ENCODE measurements at places on chromosomes 2 and 18.

DNA sequence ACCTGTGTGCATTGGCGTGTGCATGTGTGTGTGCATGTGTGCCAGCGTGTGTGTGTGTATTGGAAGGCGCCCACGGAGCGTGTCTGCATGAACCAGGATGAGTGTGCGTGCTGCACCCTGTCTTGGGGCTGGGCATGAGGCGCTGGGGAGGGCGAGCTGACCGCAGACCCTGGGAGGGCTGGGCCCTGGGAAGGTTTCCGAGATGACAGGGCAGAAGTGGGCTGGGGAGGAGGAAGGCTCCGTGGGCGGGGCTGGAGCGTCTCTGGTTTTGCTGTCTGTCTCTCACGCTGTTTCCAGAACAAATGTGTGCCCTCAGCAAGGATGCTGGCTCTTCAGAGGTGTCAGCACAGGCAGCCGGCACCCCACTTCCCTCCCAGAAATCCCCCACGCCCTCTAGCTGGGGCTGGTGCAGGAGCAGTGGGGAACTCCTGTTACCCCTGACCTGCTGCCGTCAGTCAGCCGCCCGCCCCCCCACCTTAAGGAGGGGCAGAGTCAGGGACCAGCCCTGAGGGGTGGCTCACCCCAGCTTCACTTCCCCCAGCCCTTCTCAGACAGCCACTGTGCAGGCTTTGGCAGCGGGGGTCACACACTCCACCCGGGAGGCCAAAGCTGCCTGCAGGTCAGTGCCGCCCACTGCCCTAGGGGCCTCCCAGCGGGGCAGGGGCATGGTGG lies at the start of gene GPR35:
GPR35 (plus strand) TSS at position 531 of the 672 bp plus-strand sequence. CDS start 4,473 bp downstream, outside the sequence.
- H3K27ac ChIP-seq = peak within 1 kb of the TSS; percentile 79
- no peaks in the 10 kb centered on the region for H3K36me3 ChIP-seq
- peaks cover 57% of the 10 kb centered on the region for H3K4me1 ChIP-seq
- H3K27me3 ChIP-seq = no peaks in the 10 kb centered on the region
- H3K4me3 ChIP-seq = peak within 1 kb of the TSS; percentile 74
- DNase-seq = peak; percentile 86

GRCh38 chr2:109318150-109318948 lies 189.3 kb downstream of the SH3RF3 start:
- no peak for DNase-seq
- no peak overlapping the region for H3K27ac ChIP-seq
- no peak overlapping the region for H3K4me3 ChIP-seq

- no peaks in the 10 kb centered on the region for H3K4me1 ChIP-seq
- no peak overlapping the region for H3K27ac ChIP-seq
- H3K4me3 ChIP-seq = no peak overlapping the region
- no peaks in the 10 kb centered on the region for H3K36me3 ChIP-seq
- DNase-seq = no peak
- peaks cover 15% of the 10 kb centered on the region for H3K27me3 ChIP-seq
Measured at GRCh38 chr2:173513107-173513727, 158.5 kb downstream of the CDCA7 start.

GRCh38 chr2:25226827-25227226 lies 58.4 kb upstream of the POMC start:
- no peak for DNase-seq
- no peak overlapping the region for H3K27ac ChIP-seq
- H3K4me1 ChIP-seq = peaks cover 22% of the 10 kb centered on the region
- no peak overlapping the region for H3K4me3 ChIP-seq
- H3K36me3 ChIP-seq = no peaks in the 10 kb centered on the region

DNA sequence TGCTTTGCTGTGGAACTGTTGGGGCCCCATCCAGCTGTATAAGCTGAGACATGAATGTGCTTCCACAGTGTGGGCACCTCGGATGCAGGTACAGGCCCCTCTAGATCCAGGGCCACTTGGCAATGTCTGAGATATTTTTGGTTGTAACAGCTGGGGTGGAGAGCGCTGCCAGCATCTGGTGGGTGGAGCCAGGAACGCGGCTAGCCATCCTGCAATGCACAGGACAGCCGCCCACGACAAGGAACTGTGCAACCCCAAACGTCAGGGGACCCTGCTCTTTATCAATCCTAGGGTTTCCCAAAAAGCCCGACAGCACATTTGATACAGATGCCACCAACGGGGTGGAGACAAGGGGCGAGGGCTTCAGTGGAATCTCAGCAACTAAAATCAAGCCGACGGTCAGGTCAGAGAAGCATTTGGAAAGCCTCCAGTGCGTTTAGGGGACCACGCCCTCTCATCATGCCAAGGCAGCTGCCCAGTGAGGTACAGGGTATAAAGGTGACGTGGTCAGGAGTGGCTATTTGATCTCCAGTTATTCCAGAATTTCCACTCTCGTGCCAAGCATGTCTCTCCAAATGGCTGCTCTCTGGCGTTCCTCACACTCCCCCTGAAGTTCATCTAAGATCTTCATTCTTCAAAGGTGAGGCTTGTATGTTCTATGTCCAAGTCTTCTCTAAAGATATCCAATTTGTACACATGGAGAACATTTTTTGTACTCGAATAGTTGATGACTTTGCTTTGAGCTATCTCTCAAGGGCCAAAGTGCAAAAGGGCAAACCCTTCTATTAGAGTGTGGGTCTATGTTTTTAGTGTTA lies 55.7 kb downstream of the LRRFIP1 start:
- H3K4me3 ChIP-seq = no peak overlapping the region
- no peak for DNase-seq
- H3K27ac ChIP-seq = no peak overlapping the region
- H3K4me1 ChIP-seq = peaks cover 27% of the 10 kb centered on the region

- peaks cover 4% of the 10 kb centered on the region for H3K27me3 ChIP-seq
- H3K4me1 ChIP-seq = no peaks in the 10 kb centered on the region
- H3K36me3 ChIP-seq = no peaks in the 10 kb centered on the region
- no peak overlapping the region for H3K4me3 ChIP-seq
- H3K27ac ChIP-seq = no peak overlapping the region
- DNase-seq = no peak
Measured at GRCh38 chr2:22902180-22902550, 482.8 kb upstream of the KLHL29 start.

DNA sequence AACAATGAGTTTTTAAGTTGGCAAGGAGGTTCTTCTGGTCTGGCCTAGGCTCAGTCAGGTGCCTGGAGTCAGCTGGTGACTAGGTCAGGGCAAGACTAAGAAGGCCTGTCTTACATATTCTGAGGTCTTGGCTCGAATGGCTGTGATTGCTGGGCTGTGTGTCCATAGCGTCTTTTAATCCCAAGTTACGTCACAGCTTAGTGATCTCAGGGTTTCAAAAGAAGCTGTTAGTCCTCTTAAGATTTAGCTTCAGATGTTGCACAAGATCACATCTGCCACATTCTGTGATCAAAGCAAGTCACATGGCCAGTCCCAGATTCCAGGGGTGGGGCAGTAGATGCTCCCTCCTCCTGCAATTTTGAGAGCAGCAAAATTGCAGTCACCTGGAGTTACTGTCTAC lies 61.3 kb downstream of the PKP4 start:
- H3K36me3 ChIP-seq = peaks cover 11% of the 10 kb centered on the region
- no peaks in the 10 kb centered on the region for H3K27me3 ChIP-seq
- H3K4me1 ChIP-seq = peaks cover 4% of the 10 kb centered on the region
- H3K4me3 ChIP-seq = no peak overlapping the region
- no peak for DNase-seq

- peaks cover 1% of the 10 kb centered on the region for H3K4me1 ChIP-seq
- H3K36me3 ChIP-seq = no peaks in the 10 kb centered on the region
- no peak overlapping the region for H3K27ac ChIP-seq
- no peak for DNase-seq
Measured at GRCh38 chr18:9428301-9428706, 47.0 kb upstream of the RALBP1 start.

- DNase-seq = no peak
- H3K36me3 ChIP-seq = peaks cover 11% of the 10 kb centered on the region
- H3K4me3 ChIP-seq = peak overlapping the region; percentile 94
- peak overlapping the region; percentile 85 for H3K27ac ChIP-seq
- no peaks in the 10 kb centered on the region for H3K27me3 ChIP-seq
- H3K4me1 ChIP-seq = peaks cover 77% of the 10 kb centered on the region
Measured at GRCh38 chr18:24015639-24016631, 1.4 kb downstream of the TTC39C start.

- H3K27ac ChIP-seq = no peak overlapping the region
- H3K36me3 ChIP-seq = peaks cover 4% of the 10 kb centered on the region
- H3K4me3 ChIP-seq = no peak overlapping the region
Measured at GRCh38 chr2:156489195-156489594, 53.0 kb downstream of the GPD2 start.

- no peak for DNase-seq
- no peaks in the 10 kb centered on the region for H3K36me3 ChIP-seq
- H3K4me3 ChIP-seq = no peak overlapping the region
Measured at GRCh38 chr2:46887028-46887885, 28.3 kb downstream of the MCFD2 start.

DNA sequence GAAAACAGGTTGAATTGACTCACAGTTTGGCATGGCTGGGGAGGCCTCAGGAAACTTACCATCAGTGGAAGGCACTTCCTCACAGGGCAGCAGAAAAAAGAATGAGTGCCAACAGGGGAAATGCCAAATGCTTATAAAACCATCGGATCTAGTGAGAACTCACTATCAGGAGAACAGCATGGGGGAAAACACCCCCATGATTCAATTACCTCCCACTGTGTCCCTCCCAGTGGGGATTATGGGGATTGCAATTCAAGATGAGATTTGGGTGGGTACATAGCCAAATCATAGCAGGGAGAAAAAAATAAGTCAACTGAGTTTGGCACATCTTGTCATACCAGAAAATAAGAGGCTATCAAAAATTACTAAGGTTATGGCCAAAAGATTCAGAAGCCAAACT lies 96.3 kb downstream of the TRIP12 start:
- no peak overlapping the region for H3K27ac ChIP-seq
- H3K36me3 ChIP-seq = peaks cover 65% of the 10 kb centered on the region
- no peaks in the 10 kb centered on the region for H3K27me3 ChIP-seq
- no peak for DNase-seq
- H3K4me3 ChIP-seq = no peak overlapping the region
- peaks cover 22% of the 10 kb centered on the region for H3K4me1 ChIP-seq

GRCh38 chr18:63575681-63576080 lies 11.5 kb upstream of the SERPINB13 start:
- peaks cover 6% of the 10 kb centered on the region for H3K27me3 ChIP-seq
- no peak overlapping the region for H3K27ac ChIP-seq
- no peaks in the 10 kb centered on the region for H3K36me3 ChIP-seq
- H3K4me1 ChIP-seq = no peaks in the 10 kb centered on the region
- no peak for DNase-seq

DNA sequence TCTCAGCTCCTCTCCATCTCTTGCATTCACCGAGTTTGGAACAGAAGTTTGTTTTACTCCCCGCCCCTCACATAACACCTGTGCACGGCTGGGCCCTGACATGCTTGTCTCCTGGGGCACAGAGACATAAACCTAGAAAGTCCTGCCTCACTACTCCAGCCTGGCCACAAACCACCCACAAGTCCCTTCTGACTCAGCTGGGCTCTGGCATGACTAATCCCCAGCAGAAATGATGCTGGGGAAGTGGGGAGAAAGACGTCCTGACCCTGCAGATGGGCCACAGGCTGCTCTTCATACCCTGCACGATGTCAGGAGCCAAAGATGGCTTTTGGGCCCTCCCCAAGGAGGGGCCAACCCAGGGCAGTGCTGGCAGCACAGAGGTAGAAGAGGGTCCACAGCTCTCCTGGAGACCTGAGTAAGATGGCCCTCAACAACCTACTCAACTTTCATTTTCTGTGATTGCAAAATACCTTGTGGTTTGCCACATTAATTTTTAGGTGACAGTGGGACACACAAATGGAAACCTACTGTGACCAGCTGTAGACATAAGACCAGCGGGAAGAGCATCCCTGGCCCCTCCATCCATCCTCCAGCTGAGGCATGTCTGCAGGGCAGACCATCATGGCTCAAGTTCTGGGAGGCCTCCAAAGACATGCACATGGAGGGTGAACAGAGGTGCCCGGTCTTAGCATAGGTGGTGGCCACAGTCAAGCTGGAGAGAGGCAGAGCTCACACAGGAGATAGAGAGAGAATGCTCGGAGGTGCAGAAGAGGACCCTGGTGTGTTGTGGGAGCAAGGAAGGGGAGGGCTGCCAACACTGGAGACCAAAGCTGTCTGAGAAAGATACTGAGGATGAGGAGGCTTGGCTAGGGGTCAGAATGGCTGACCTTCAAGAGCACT lies 40.0 kb downstream of the DNMT3A start:
- DNase-seq = peak; percentile 77
- H3K36me3 ChIP-seq = peaks cover 54% of the 10 kb centered on the region
- H3K4me3 ChIP-seq = peak overlapping the region; percentile 27
- no peaks in the 10 kb centered on the region for H3K27me3 ChIP-seq
- peaks cover 80% of the 10 kb centered on the region for H3K4me1 ChIP-seq

DNA sequence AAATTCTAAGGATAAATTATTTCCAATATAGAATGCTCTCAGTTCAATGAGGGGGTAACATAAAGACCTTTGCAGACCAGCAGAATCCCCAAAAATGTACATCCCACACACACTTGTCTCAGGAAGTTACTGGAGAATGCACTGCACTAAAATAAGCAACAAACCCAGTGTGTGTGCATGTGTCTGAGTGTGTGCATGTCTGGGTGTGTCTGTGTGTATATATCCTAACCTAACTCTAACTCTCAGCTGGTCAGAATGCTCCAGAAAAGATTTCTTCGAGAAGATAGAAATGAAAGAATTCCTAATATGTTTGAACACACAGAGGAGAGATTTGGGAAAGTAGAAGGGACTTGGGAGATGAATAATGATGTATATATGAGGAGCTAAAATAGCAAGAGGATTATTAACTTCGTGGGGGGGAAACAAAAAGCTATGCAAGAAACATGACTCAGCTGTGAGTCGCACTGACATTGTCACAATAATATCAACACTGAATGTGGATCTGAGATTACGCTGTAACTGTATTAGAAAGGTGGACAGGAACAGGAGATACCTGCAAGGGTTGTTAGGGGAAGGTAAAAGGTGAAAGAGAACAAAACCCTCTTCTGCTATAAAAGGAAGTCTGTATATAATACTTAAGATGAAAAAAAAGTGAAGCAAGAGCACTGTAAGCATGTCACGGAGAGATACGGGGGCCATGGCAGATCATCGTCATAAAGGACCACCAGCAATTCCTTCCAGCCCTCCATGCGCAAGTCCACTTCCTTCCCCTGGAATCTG lies 11.1 kb downstream of the COLEC12 start:
- no peak overlapping the region for H3K4me3 ChIP-seq
- no peaks in the 10 kb centered on the region for H3K4me1 ChIP-seq
- H3K27ac ChIP-seq = no peak overlapping the region
- DNase-seq = no peak
- H3K27me3 ChIP-seq = peaks cover 10% of the 10 kb centered on the region
- no peaks in the 10 kb centered on the region for H3K36me3 ChIP-seq

DNA sequence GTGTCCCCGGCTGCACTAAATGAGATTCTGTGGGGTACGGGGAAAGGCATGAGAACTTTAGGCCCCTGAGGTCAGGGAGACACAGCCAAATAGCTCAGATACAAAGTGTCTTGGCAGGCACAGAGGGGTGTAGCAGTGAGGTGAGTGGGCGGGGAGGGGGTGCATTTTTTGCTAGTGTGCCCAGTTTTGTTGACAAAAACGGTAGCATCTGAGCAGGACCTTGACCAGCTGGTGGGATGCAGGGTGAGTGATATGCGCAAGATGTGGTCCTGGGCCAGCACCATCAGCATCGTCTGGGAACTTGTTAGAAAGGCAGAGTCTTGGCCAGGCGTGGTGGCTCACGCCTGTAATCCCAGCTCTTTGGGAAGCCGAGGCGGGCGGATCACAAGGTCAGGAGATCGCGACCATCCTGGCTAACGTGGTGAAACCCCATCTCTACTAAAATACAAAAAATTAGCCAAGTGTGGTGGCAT lies 127.3 kb upstream of the LGALSL start:
- H3K4me3 ChIP-seq = peak overlapping the region; percentile 72
- peaks cover 1% of the 10 kb centered on the region for H3K27me3 ChIP-seq
- peaks cover 57% of the 10 kb centered on the region for H3K4me1 ChIP-seq
- H3K27ac ChIP-seq = peak overlapping the region; percentile 97
- DNase-seq = no peak

- no peaks in the 10 kb centered on the region for H3K36me3 ChIP-seq
- DNase-seq = no peak
- no peaks in the 10 kb centered on the region for H3K27me3 ChIP-seq
- H3K4me1 ChIP-seq = no peaks in the 10 kb centered on the region
- no peak overlapping the region for H3K27ac ChIP-seq
- no peak overlapping the region for H3K4me3 ChIP-seq
Measured at GRCh38 chr2:41206004-41206403, 754.1 kb upstream of the SLC8A1 start.
